ENCODE measurements at places on chromosomes 7 and 10.
A peak's percentile ranks its signal among the peaks of the same experiment; 100 is the strongest.

DNA sequence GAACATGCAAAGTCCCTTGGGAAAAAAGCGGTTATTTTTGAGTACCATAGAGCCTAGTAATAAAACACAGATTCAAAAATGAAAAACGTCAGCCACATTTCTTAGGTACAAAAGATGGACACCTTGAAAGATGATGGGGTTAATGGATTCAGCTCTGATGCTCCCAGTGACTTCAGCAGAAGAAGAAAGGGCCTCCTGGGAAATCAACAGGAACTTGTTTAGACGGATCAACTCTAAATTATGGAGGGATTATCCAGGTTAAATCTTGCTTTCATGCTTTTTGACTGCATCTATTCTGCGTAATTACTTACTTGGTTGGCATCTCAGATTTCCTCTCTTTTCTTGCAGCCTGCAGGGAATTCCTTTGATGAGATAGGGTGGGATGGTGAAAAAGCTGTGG lies 82.5 kb downstream of the TMEM178B start:
- no peak for DNase-seq

DNA sequence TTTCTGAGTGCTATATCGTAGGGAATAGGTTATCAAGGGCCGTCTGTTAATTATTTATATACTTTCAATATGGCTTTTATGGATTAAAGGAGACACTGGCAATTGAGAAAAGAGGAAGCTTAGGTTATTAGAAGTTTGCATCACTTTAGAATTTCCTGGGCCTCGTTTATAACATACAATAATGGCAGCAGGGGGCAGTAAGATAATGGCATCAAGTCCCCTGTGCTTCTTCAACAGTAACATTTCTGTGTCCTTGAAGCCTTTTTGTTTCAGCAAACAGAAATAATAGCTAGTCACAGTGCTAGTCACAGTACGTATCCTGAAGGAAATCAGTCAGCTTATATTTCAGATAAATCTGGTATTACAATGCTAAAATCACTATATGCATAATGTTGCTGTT lies 41.9 kb downstream of the SPAM1 start:
- no peak for DNase-seq

- DNase-seq = no peak
These were observed 142.6 kb downstream of the PLXDC2 start for GRCh38 chr10:19958787-19959186.

DNA sequence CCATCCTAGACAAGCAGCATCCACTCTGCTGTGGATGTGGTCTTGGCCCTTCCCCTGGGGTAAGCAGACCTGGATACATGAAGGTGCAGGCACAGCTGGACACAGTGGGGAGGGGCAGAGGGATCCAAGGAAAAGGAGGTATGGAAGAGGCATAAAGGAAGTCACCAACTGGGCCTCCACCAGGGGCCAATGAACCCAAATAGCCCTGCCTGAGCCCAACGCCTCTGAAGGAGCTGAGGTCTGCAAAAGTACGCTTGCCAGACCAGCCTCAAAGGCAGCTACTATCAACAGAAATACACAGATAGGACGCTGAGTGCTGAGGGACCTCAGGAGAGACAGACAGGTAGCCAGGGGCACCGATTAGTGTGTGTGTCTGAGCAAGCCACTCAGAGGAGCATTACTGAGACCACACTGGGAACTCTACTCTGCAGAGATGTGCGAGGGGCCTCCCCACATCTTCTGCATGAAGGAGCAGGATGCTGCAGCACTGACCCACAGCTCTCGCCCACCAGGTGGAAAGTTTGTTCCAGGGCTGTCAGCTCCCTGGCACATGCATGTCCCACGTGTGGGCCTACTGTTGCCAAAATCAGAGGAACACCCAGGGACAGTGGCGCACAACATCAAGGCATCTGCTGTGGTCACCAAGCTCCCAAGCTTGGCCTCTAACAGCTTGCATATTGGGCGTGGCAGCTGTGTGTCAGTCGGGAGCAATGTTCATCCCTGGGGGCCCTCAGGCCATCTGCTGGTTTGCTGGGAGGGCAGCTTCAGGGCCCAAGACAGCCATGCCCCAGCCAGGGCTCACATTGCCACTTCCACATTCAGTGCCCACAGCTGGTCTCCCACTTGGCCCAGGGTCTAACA lies 40.0 kb downstream of the MKI67 start:
- no peak for DNase-seq

DNA sequence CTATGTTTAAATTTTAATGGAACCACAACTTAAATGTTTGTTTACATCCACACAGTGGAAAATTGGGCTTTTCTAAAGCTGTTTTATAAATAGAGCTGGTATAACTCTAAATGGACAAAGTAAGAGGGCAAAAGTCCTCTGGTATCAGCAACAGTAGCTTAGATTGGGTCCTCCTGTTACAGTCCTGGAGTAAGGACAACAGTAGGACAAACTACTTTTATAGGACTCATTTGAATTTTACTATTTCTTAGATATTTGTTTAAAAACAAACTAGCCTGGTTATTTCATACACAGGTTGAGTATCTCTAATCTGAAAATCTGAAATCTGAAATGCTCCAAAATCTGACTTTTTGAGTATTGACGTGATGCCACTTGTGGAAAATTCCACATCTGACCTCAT lies 8.4 kb downstream of the VCL start:
- DNase-seq = no peak

DNA sequence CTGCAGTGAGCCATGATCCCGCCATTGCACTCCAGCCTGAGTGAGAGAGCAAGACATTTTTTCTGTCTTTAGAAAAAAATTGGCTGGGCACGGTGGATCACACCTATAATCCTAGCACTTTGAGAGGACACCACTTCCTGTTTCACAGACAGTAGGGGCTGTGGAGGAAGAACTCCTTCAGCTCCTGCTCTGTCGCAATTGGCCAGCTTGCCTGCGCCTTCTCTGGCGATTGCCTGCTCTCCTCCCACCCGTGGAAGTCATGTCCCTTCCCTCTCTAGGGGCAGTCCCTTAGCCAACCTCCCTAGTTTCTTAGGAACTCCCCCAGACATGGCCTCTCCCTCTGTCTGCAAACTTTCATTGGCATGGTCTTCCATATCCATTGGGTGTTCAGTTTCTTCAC lies 8.7 kb downstream of the PDSS1 start:
- DNase-seq = no peak

GRCh38 chr7:157241631-157242030 lies 95.2 kb upstream of the DNAJB6 start:
- DNase-seq = no peak

DNA sequence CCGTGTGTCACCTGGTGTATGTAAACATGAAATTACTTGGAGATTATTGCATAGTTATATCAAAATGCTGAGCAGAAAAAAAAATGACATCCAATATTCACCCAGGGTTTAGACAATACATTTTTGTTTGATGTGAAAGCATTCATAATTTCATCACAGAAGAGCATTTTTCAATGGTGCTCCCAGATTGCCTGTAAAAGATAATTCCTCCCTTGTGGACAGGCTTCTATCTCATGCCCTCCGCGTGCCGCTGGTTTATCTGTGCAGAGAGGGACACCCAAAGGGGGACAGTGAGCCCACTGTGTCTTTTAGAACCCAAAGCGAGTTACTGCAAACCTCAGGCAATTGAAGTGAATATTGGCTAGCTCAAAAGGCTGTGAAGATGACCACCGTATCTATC lies 126.2 kb upstream of the KLF6 start:
- no peak for DNase-seq

DNA sequence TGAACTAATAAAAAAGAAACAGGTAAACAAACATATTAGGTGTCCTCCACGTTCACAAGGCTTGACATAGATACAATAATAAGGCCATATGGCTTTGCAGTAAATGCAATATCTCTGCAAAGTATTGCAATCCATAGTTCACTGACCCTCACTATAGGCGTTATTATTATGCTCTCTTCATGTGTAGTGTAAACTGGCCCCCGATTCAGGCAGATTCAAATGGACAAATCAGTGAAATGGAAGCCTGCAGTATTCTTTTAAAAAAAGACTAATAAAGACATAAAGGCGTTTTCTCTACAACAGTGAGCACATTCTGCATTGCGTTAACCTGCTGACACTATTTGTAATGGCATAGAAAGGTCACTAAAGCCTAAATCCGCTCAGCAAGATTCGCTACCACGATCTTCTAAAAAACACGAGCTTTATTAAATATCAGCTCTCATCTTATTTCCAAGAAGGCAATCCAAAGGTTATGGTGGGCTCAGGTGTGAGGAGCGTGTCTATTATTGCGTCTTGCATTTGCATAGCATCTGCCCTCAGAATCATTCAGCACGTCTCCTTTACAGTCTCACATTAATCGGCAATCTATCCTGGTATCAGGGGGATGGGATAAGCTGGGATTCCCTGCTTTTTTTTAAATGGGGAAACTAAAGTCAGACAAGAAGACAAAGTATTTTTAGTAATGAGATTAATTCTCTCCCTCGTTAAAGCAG lies 36.2 kb downstream of the FRMD4A start:
- no peak for DNase-seq

- DNase-seq = no peak
These were observed 38.4 kb downstream of the PTPRE start for GRCh38 chr10:127945341-127945758.

DNA sequence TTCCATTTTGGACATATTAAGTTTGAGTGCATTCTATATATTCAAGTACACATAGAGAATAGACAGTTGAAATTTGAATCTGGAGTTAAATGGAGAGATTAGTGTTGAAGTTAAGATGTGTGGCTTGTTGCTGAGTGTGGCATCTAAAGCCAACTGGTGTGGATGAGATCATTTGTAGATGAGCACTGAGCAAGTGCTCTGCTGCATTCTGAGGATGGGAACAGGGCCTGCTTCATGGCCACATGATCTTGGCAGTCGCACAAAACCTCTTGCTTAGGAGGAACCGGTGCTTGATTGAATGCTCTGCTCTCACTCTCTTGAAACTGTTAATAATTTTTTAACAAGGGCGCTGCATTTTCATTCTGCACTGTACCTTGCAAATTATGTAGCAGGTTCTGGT lies 62.0 kb downstream of the EPDR1 start:
- DNase-seq = no peak

DNA sequence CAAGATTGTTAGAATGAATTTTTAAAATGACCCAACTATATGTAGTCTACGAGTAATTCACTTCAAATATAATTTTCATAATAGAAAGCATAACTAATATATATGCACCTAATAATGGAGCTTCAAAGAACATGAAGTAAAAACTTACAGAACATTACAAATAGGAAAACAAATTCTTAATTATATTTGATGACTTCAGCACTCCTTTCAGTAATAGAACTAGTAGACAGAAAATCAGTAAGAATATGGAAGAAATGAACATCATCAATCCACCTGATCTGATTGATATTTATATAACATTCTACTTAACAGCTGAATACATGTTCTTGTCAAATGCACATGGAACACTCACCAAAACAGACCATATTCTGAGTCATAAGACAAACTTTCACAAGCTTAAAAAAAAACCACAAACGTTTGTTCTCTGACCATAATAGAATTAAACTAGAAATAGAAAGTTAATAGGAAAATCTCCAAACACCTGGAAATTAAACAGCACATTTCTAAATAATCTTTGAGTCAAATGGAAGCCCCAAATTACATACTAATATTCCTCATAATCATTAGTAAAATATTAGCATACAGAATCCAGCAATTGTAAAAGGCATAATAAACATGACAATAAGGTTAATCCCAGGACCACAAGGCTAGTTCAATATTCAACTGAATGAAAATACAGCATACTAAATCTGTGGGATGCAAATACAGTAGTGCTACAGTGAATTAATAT lies 48.0 kb downstream of the BRAF start:
- DNase-seq = no peak

- DNase-seq = peak; percentile 55
These were observed 166.2 kb downstream of the FAM107B start for GRCh38 chr10:14608381-14609001.

DNA sequence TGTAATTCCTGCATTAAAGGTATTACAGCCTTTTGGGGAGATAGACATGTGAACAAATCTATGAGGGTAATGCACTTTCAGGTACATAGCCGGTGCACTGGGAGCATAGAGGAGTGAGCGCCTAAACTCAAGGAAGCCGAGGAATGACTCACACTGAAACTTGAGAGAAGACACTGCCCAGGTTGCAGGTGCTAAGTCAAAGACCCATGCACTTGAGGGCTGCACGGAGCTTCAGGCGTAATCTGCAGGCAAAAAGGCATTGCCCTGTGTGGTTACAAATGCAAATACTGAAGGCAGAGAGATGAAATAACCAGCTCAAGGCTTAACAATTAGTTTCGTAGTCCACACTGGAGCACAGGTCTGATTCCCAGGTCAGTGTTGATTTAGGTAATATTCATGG lies 51.0 kb upstream of the OSBPL3 start:
- peak; percentile 8 for DNase-seq

DNA sequence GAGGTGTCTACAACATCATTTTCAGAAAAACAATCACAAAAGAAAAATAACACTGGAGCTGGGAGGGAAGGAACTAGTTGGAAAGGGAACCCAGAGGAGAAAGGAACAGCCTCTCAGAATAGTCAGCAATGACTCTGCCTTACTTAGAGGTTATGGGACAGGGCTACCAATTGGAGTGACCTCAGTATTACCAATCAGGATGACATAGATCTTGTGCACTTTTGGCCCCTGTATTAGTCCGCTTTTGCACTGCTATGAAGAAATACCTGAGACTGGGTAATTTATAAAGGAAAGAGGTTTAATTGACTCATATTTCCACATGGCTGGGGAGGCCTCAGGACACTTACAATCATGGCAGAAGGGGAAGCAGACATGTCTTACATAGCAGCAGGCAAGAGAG lies 99.7 kb upstream of the SDK1 start:
- no peak for DNase-seq

All from germinal center (tissue), 1 donor.